ENCODE measurements at places on chromosomes 2 and 18.

GRCh38 chr18:58402247-58402646 lies 226.6 kb downstream of the ALPK2 start:
- no peak for DNase-seq

DNA sequence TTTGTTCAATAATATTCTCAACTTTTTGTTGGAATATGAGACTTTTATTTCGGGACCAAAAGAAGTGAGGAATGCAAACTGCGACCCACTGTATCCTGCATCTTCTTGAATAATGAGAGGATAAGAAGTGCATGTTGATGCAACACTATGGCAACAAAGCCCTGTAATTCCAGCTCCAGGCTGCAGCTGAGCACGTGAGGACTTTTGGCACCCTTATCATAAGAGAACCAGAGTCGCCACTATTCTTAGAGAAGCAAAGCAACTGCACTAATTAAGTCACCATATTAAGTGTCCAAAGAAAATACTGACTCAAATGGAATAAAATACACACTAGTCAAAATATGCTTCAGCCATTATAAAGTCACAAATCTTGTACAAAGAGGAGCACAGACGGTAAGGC lies 65.8 kb downstream of the FAM210A start:
- DNase-seq = no peak

DNA sequence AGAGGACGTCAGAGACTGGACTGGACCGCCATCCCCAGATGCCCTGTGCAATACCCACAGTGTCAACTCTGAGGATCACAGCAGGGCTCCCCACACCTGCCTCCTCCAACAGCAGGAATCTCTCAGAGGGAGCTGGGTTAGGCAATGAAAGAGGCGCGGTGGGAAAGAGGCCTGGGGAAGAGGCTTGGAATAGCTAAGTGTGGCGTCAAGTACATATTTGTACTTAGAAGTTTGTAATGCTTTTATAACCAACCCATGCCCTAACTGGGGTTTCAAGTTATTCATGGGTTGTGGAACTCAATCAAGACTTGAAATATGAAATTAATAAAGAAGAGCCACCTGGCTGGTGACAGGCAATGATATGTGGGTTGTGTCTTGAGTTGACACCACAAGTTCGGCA lies 28.7 kb downstream of the CYP26B1 start:
- no peak for DNase-seq

DNA sequence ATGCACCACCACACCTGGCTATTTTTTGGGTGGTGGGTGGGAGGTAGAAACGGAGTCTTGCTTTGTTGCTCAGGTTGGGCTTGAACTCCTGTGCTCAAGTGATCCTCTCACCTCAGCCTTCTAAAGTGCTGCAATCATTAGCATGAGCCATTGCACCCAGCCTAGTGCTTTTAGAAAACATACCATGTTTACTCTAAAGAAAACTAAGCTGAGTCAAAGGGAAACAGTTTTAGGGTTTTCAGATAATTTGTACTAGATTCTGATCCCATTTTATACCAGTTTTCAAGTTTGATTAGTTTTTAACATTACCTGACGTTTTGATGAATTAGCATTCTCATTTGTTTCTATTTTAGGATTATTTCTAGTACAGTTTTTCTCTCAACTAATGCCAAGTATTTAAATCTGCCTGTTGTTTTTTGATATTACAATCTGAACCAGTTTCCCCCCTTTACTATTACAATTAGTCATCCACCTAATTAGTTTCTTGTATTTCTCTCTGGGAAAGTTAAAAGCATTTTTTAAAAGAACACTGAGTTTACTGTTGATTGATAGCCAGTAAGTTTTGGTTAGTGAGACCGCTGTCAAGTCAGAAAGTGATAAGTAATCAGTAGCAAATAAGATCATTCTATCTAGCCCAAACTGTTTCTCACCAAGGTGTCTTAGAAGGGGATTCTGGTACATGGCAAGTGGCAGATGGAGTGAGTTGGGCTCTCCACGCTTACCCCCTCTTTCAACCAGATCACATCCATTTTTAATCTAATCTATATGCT lies 24.2 kb upstream of the TBR1 start:
- DNase-seq = no peak

DNA sequence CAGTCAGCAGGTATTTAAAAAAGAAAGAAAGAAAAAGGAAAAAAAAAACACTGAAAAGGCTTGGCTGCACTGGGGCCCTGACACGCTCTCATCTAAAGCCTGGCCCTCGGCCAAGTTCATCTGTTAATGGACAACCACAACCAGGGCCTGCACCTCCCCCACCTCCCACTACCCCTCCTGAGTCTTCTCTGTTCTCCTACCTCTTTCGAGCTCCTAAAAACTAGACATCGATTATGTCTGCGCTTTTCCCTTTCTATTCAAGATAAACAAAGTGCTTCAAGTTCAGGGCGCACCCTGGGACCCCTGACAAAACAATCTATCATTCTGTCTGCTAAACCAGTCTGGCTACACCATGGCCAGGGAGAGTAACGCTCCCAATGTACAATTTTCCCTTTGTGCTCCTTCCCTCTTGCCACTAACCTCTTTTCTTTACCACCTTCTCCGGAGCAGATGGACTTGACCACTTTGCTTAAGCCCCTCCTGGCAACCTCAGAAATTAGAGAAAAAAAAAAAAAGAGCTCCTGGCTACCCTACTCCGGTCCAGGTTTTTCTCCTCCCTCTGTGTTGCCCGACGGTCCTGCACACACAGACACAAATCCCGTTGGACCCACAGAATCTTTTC lies 22.7 kb downstream of the BCL11A start:
- DNase-seq = no peak
